Fibroblast of pulmonary artery (primary cell): ENCODE measurements at places on chromosomes 4 and X.
A peak's percentile ranks its signal among the peaks of the same experiment; 100 is the strongest.

GRCh38 chr4:188492886-188493285, 353.6 kb downstream of the TRIML1 start:
- no peak for DNase-seq

- DNase-seq, result no peak
These were observed 2.7 kb upstream of the SORCS2 start for GRCh38 chr4:7189475-7190277.

DNA sequence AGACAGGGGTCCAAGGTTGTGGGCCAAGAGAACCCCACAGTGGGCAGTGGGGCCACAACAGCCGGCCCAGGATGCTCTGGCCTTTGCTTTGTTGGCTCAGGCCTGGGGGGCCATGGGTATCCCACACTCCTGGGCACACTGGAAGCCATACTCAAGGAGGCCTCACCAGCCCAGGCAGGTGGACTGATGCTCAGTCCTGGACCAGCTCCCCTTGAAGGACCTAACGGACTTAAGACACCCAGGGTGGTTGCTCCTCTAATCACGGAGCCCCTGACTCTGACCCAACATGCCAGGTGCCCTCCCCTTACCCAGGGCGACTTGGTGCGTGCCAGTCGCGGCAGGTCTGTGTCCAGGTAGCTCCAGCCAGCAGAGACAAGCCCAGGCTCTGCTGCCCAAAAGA, 50.8 kb downstream of the ZFYVE28 start:
- DNase-seq, result no peak

- DNase-seq, result no peak
These were observed 8.2 kb downstream of the HPGDS start for GRCh38 chr4:94334476-94334875.

- DNase-seq, result no peak
These were observed 247.9 kb upstream of the POF1B start for GRCh38 chrX:85627363-85627762.

DNA sequence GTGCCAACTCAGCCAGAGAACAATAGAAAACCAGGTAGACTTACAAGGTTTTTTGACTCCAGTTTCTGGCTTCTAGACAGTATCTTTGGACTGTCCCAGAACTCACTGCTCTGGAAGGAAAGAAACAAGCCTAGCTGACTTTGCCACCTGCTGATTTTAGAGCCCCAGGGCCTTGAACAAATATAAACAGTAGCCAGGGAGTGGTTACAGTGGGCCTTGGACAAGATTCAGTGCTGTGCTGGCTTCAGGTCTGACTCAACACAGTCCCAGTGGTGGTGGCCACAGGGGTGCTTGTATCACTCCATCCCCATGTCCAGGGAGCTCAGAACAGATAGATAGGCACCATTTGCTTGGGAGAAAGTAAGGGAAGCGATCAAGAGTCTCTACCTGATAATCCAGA, 694.1 kb upstream of the ADGRL3 start:
- no peak for DNase-seq

GRCh38 chr4:25743971-25744370, 88.3 kb downstream of the SLC34A2 start:
- no peak for DNase-seq

DNA sequence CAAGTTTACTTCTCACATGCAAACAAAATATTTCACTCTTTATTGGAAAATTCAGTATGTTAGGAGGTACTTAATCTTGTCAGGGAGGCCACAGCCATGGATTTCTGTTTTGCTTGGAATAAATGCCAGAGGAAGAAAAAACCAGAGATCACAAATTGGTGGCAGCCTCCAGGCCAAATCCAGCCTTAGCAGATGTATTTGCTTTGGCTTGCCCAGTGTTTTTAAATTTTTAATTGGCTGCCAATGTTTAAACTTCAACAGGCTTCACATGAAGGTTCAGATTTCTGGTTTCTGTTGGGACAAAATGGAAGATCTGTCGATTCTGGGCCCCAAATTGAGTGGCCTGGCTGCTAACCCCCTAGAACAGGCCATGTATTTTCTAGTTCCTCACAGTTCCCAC, 19.2 kb downstream of the YY2 start:
- no peak for DNase-seq

DNA sequence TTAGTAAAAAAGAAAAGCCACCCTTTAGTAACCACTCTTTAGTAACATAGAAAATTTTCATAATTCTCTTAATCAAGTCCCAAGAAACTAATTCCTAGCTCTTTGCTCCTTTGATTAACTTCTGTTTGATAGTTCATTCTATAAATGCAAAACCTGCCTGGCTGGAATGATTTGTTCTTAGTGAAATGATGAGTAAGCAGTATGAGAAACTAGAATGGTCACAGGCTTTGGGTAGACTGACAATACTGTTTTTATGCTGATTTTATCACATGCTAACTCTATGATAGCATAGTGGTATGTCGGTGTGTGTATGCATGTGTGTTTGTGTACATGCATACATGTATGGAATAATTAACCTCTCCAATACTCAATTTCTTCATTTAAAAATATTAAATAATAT, 81.2 kb downstream of the SYTL5 start:
- no peak for DNase-seq

DNA sequence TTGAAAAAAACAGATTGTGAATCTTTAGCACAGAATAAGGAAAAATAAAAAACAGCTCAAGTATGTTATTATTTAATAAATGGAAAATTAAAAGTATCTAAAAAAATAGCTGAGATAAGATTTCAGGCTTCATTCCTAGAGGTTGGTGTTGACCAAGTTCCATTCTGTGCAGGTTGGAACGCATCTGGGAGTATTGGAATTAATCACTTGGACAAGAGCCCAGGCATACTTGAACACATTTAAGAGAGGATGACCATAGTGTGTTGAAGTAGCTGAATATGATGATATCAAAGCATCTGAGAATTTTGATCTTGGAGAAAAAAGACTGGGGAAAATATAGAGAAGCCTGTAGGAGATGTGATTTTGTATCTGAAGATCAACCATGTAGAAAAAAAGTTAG, 54.6 kb upstream of the VCX start:
- no peak for DNase-seq

GRCh38 chr4:26023203-26023972, 109.4 kb downstream of the SMIM20 start:
- no peak for DNase-seq

GRCh38 chr4:126976850-126977632, 655.7 kb upstream of the INTU start:
- peak; percentile 16 for DNase-seq

DNA sequence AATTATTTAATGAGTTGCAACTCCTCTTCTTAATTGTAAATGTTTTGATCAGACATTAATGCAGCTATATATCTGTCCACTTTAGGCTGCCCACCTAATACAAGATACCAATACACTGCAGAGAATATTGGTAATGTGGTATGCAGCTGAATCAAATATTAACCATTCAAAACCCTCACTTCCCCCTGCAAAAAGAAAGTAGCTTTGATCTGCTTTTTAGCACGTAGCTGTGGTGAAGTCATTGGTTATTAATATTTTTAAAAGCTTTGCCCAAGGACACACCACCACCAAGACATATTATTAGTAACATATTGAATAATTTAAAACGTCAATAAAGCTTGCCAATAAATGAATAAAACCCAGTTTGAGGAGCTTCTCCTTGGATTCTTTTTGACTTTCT, 28.6 kb upstream of the CYP2U1 start:
- no peak for DNase-seq

DNA sequence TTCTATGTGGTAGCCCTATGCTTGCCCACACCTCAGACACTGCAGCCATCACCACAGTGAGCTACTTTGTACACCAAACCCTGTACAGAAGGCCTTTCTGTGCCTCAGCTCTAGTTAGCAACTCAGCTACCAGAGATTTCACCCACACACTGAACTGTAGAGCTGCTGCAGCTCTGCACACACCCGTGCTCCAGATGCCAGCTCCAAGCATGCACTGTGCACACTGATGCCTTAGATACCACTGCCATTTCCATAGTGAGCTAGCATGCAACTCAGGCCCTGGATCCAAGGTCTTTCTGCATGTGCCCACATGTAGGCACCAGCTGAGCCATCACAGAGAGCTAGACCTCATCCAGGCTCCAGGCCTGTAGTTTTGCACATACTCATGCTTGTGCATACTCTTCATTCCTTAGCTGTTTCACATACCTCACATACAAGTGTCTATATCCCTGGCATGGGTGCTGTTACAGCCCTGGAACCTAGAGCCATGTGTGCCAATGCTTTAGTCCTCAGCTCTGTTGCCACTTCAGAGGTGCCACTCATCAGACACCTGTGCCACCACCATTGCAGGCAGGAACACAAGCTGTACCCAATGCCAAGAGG, 423.5 kb upstream of the NDST3 start:
- DNase-seq, result no peak

DNA sequence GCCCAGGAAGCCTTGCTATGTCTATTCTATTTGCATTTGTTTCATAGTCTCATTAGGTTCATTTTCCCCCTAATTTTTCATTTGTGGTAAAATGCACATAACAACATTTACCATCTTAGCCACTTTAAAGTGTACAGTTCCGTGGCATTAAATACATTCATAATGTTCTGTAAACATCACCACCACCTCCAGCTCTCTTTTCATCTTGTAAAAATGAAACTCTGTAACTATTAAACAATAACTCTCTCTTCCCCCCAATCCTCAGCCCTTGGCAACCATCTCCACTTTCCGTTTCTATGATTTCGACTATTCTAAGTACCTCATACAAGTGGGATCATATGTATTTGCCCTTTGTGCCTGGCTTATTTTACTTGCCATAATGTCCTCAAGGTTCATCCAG, 19.9 kb downstream of the ARHGEF38 start:
- no peak for DNase-seq

GRCh38 chrX:71543316-71543715, 10.4 kb downstream of the OGT start:
- peak; percentile 66 for DNase-seq

DNA sequence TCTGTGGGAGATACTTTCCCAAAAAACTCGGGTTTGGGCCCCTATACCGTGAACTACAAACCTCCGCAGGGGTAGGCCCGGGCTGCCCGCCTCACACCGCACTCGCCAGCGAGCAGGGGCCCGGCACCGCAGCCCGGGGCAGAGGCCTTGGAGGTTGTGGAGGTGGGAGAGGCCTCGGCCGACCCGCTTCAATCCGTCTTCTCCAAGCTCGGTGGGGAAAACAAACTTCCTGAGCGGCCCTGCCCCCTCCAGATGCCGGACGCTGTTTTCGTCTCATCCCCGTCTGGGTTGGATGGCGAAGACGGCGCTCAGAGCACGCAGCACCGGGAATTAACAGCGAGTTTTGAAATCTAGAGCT, 442 bp upstream of the MCUB start:
- DNase-seq, result no peak

DNA sequence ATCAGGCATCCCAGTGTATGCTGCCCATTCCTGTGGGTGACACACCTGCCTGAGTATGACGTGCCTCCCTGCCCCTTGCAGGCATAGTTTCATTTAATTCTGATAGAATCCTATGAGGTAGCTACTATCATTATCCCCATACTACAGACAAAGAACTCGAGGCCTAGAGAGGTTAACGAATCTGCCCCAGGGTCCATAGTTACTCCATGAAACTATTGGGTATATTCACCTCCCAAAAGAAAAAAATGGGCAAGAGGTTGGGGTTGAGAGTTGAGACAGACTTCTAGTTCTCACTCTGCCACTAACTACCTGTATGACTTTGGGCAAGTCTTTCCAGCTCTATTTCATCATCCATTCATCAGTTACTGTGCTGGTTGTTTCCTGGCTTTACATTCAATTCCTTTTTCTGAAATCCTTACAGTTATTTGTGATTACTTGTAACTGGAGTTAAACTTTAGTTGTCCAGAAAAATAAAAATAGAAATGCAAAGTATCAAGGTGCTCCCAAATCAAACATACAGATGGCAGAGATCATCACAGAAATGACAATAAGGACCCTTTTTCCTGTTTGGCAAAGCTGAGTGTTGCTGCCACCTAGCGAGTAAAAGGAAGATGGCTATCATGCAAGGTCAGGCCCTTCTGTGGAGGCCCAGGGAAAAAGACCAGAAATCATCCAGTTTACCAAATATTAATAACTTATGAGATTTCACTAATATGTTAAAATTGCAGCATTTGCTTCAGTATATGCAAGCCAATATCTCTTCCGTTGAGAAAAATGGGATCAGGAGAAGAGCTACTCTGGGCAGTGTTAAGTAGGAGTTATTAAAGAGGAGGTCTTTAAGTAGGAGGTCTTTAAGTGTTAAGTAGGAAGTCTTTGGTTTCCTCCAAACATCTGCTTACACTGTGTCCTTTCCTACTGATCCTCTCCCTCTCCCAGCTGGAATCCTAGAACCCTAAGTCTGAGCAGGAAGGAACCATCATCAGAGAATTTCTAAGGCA, 17.1 kb upstream of the MAP7D3 start:
- peak; percentile 57 for DNase-seq

- no peak for DNase-seq
These were observed 6.9 kb downstream of the BLOC1S4 start for GRCh38 chr4:6722891-6723290.

GRCh38 chr4:124092541-124092984, 620.0 kb downstream of the ANKRD50 start:
- DNase-seq, result peak; percentile 19

DNA sequence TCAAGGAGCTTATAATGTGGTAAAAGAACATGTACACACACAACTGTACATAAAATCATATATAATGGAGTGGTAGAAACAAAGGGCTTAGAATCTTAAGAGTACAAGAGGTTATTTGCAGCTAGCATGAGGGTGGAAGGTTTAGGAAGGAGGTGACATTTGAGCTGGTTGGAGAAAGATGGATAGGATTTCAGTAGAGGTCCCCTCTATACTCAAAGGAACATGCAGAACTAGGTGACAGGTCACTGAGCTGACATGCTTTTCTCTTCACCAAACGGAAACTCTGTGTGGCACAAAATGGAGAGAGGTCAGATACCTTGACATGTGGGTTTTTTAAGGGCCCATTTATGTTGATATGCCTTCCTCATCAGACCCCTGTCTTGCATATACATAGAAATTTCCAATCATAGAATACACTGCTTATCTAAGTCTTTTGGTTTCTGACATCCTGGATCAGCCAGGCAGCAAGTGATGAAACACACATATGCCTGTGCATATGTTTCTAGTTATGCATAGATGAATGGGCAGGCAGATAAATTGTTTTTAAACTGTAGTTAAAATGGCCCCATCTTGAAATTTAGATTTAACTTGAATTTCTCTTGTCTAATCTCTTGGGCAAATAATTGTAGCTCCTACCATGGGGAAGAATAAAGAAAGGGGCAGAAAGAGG, 29.3 kb downstream of the CLCN5 start:
- DNase-seq, result no peak

GRCh38 chr4:3235030-3235345, 14.0 kb upstream of the MSANTD1 start:
- DNase-seq, result no peak

DNA sequence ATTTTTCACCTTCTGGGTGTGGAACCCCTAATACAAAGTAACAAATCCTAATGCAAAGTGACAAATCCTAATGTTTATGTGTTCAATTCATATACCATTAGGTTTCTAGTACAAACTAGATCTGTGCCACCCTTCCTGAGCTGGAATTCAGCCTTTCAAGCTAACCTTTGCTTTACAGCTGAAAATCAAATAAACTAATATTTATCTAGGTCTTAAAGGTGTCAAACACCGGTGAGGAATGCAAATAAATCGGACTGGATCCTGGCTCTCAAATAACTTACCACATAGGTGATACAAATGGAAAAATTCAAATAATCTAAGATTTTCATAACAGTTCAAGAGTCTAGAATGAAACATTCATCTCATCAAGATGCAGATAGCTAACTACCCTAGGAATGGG, 11.6 kb downstream of the IRF2 start:
- no peak for DNase-seq

GRCh38 chr4:88078579-88078978, 71.1 kb downstream of the PKD2 start:
- no peak for DNase-seq

- DNase-seq, result no peak
These were observed 32.1 kb downstream of the SLC34A2 start for GRCh38 chr4:25687773-25688172.

GRCh38 chr4:138494931-138495330, 252.8 kb upstream of the SLC7A11 start:
- peak; percentile 67 for DNase-seq
